NCI-H1105 (cell line): ENCODE measurements at places on chromosomes 12 and 14.

- DNase-seq: no peak
Observed at GRCh38 chr14:85280074-85280473, 249.9 kb upstream of the FLRT2 start.

- no peak for DNase-seq
Observed at GRCh38 chr12:78916845-78917480, 52.4 kb downstream of the SYT1 start.

DNA sequence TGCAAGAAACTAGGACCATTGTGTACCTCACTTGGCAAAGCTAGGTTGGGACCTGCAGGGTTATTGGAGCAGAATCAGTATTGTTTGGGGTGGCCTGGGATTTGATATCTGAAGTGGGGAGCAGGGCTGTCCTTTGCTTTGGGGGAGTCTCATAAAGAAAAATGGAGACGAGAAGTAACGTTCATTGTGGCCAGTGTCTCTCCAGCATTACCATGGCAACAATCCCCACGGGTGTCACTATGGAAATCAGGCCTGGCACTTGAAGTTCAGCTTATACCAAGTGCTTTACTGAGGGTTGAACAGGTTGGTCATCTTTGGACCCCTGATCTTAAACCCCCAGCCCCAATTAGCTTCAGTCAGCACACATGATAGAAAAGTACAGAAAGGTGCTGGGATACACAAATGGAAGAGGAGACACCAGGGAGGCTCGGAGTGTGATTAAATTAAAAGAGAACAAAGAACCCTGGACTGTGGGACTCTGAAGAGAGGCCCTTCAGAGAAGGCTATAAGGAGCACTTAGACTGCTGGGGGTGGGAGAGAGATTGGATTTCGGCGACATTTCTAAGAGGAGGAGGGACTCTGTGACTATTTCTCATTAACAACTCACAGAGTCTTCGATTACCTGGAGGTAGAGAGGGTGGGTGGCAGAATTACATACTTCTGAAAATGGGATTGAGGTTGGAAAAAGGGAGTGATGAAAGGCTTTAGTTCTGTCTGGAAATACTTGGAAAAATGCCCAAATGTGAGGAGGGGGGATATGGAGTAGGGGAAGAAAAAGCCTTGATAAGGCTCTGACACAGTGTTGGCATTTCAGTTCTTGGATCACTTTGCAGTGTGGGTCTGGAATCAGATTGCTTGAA is 3.7 kb downstream of the KIF5A start:
- DNase-seq: no peak

- no peak for DNase-seq
Observed at GRCh38 chr12:12350868-12351463, 924 bp upstream of the MANSC1 start.

DNA sequence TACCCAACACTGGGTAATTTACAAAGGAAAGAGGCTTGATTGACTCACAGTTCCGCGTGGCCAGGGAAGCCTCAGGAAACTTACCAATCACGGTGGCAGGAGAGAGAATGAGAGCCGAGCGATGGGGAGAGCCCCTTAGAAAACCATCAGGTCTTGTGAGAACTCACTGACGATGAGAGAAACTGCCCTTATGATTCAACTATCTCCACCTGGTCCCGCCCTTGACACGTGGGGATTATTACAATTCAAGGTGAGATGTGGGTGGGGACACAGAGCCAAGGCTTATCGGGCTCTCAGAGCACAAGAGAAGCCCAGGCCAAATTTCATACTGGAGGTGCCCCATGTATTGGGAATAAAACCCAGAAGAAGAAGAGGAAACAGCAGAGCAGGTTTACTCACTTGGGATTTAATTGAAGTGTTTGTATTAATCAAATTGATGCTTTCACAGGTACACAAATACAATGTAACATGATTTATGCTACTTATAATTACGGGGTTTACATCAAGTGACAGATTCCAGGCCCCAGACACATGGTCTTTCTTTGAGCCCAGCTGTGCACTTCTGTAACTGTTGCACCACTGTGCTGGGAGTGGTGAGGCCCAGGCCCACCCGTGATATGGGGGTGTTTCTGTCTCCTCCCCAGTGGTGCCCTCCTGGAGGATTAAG is 8.2 kb upstream of the CCDC85C start:
- peak; percentile 43 for DNase-seq

- DNase-seq: no peak
Observed at GRCh38 chr14:58566979-58567378, 70.8 kb upstream of the DACT1 start.

DNA sequence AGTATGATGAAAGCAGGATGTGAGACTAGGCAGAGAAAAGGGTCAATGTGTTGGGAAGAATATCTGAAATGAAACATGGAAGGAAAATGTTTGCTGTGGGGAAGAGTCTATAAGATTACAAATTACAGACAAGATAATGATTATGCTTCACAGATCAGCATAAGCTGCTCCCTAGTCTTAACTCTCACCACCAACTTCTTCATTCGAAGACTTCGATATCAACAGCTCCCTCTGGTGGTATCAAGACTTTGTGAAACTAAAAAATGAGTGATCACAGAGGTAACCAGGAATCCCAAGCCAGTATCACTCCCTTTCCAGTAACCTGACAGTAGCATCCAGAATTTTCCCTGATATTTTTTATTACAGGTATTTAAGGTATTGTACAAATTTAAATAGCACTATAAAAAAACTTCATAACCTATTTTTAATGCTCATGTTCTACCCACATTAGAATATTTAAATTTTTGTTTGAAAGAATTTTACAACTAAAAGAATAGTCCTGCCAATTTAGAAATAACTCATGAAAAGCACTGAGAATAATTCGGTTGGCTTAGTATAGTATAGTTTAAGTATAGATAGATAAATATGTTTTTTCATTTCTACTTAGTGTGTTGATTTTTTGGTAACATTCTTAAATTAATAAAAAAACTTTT is 84.4 kb downstream of the C2CD5 start:
- DNase-seq: peak; percentile 56

DNA sequence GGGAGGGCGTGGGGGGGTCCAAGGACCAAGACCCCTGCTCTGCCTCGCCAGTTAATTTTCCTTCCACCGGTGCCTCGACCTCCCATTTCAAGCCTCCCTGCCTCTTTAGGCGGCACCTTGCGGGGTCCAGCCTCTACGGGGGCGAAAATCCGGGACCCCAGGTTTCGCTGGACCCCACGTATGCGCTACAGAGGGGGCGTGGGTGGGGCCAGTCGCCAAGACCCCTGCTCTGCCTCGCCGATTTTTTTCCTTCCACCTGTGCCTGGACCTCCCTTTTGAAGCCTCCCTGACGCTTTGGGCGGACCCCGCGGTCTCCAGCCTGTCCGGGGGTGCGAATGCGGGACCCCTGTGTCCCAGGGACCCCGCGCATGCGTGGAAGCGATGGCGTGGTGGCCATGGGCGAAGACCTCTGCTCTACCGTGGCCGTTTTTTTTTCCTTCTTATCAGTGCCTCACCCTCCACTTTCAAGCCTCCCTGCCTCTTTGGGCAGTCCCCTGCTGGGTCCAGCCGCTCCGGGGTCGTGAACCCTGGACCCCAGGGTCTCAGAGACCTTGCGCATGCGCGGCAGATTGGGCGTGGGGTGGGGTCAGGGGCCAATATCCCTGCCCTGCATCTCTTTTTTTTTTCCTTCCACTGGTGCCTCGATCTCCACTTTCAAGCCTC is 324.2 kb downstream of the ALG10 start:
- no peak for DNase-seq

DNA sequence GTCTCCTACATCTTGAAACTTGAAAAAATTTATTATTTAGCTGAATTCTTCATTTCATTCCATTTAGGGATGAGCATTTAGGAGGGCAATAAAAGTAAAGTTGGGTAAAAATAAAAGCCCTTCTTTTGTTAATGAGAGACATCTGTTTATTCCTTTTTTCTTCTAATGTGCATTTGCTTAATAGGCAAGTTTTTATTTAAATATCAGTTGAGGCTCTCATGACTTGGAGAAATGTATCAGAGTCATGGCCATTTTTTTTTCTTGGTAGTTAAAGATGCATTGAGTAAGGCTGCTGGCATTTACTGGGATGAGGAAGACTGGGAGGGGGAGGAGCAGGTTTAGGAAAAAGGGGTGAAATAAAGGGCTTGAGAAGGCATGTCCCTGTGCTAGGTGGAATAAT is 609.9 kb upstream of the TMEM132C start:
- DNase-seq: no peak

DNA sequence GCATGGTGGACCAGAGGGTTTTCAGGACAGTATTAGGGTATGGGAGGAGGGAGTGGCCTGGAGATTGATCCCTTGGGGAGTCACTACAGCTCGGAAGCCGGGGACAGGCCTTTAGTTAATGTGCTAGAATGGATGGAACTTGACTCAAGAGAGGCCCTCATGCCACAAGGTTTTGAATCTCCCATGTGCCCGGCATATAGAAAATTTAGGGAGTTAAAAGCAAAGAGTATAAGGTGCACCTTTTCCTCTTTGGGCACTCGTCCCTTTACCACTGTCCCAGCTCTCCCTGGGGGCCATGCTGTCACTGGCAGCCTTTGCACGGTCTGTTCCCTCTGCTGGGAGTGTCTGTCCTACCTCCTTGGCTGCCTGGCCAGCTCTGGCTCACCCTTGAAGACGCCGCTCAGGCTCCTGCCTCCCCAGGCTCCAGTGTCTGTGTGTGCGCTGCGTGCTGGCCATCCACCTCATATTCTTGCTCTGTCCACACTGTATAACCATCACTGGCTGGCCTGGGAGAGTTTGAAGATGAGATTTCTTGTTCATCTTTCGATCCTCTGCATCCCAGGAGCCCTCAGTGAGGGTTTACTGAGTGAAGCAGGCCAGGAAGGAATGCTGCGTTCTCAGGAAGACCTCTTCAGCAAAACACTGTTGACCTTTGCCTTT is 161.3 kb downstream of the ZFP36L1 start:
- DNase-seq: no peak

DNA sequence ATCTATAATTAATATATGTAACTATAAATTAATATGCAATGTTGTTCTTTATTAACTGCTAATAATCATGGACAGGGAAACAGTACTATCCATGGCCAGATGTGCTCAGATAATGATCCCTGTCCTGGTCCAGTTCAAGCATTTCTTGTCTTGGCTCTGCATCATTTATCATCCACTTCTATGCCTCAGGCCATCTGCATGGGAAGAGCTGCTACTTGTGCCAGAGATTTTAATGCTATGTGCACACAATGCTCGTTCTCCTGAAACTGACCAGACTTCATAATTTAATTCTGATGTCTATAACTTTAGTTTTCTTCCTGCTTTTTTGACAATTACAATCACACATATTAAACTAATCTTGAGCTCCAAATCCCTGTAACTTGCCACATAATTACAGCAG is 11.2 kb upstream of the TMX1 start:
- no peak for DNase-seq
